HT-29 (cell line): ENCODE measurements at places on chromosomes 2 and 18. TPM values are rescaled to one million over a fixed set of nuclear protein-coding genes. Genes with fewer than 3 reads are reported as not detected.

DNA sequence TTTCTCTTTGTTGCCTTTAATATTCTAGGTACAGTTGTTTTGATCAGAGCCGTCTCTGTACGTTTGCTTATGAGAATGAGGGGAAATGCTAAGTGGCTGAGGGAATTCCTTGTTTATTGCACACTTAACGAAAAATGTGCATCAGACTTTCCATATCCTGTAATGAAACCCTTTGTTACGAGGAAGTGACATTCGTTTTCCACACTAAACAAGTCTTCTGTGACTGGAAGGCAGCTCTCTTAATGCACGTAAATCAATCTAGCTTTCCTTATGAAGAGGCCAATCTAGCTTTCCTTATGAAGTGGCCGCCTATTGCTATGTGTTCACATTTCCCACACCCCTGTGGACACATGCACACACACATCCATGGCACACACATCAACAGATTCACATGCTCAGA lies 186.2 kb downstream of the SNTG2 start:
- no peak for DNase-seq

- no peak for DNase-seq
Measured at GRCh38 chr2:186560254-186560653, 29.6 kb upstream of the ITGAV start.

DNA sequence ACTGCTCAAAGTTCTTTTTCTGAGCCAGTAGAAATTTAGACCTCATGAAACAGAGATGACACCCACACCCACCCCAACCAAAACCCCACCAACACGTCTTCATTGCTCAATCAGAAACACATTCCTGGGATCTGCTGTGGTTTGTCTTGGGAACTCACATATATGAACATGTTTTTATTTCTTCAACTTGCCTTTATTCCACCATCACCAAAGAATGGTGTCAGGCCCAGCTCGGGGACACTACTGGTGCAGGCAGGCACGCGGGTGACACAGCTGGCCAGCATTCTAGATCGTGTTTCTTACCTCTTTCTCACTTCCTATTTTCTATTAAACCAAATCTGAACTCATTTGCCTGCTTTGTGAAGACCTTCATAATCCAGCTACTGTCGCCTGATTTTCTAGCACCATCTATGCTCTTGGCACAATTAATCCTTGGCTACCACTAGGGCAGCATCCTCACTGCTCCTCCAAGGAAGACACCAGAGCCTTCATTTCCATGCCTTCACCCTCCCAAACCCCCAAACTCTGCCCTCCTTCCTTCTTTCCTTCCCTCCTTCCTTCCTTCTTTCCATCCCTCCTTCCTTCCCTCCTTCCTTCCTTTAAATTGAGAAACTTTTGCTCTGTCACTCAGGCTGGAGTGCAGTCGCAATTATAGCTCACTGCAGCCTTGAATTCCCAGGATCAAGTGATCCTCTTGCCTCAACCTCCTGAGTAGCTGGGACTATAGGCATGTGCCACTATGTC lies 157.1 kb downstream of the BCL2 start:
- no peak for DNase-seq

- DNase-seq, result no peak
Measured at GRCh38 chr2:143399631-143400069, 270.4 kb downstream of the ARHGAP15 start.

DNA sequence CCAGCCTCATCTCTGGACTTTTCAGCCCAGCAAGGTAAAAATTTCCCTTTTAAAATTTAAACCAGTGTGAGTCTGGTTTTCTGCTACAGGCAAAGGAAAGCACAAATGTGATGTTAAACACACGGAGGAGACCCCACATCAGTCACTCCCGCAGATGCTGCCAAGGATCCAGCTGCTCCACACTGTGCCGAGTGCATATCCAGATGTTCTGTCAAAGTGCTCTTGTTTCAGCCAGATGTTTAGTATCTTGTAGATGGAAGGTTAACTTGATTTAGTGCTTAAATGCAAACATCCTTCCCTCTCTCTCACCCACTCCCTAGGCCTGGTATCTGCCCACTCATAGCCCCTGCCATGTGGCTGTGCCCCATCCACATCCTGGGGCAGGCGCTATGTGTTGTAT lies 15.8 kb upstream of the ATOH8 start:
- no peak for DNase-seq

DNA sequence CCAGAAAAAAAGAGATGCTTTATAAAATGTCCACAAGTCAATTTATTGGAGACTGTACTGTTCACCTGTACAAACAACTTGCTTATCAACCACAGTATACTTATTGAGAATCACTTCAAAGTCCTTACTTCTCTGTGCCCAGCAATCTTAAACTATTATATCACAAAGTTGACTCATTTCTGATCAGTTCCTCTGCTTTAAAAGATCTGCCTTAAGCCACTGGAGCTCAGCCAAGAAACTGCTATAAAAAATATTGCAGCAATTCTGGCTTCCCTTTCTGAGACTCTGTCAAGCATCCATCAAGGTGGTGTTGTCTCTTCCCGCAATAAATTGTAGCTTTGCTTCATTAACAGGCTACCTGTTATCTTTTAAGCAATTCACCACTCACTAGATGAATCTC lies 375.2 kb upstream of the SPHKAP start:
- peak; percentile 5 for DNase-seq

GRCh38 chr2:9143264-9143815 lies 63.3 kb upstream of the ASAP2 start:
- no peak for DNase-seq

- DNase-seq, result no peak
Measured at GRCh38 chr2:173750353-173750801, 214.8 kb downstream of the SP3 start.

DNA sequence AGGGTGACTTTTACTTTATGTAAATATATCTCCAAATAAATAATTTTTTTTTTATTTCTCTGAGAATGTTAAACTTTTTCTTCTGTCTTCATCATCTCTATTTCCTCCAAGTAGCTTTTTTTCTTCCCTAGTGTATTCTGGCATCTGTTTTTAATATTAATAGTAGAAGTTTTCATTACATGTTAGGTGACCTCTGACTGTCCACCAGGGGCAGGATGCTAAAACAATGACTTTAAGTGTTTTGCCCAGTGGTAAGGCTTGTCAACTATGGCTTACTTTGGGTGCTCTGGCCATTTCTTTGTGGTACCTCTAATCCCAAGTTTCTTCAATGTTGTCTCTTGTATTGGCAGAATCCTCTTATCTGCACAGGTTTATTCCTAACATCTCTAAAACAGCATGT lies 127.1 kb downstream of the SRBD1 start:
- peak; percentile 26 for DNase-seq

DNA sequence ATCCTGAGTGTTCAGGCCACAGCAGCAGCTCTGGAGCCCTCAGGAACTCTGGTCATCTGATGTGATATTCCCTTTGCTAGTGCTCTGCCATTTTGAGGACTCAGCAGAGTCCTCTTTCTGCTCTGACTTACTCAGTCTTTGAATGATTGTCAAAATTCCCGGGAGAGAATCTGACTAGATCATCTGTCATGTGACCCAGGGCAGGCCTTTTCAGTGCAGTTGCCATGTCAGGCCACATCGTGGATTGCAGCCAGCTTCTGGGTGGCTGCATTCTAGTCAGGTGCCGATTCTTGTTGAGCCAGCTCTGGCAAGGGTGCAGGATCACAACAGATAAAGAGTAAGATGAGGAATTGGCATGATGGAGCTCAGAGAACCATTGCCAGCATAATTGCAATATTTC lies 795.6 kb downstream of the CPS1 start:
- DNase-seq, result no peak

- no peak for DNase-seq
Measured at GRCh38 chr2:201883606-201884369, 77.5 kb downstream of the CDK15 start.

- DNase-seq, result no peak
Measured at GRCh38 chr2:161379740-161380139, 36.4 kb upstream of the TBR1 start.

- DNase-seq, result no peak
Measured at GRCh38 chr2:239381709-239382134, 19.1 kb downstream of the HDAC4 start.

- no peak for DNase-seq
Measured at GRCh38 chr2:174682578-174683391, 81.5 kb downstream of the CHRNA1 start.

DNA sequence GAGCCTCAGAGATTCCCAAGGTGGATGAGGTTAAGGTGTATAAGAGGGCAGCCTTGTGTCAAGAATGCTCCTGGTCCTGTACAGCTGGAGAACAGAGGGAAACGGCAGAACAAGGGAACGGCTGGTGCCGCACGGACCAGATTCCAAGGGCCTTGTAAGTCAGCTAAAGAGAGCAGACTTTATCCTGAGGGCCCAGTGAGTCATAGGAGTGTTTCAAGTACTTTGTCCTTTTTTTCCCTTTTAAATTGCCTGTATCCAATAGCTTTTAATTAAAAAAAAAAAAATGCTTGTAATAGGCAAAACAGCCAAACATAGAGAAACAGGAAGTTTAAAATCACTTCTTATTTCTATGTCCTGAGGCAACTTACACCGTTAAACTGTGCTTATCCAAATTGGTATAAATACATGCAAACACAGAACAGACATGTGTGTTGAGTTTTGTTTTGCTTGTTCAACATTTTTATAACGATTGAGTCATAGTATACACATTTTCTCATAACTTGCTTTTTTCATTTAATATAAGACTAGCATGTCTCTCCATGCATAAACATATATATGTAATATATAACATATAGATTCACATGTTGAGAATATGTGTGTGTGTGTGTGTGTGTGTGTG lies 42.1 kb upstream of the EVA1A start:
- DNase-seq, result no peak

DNA sequence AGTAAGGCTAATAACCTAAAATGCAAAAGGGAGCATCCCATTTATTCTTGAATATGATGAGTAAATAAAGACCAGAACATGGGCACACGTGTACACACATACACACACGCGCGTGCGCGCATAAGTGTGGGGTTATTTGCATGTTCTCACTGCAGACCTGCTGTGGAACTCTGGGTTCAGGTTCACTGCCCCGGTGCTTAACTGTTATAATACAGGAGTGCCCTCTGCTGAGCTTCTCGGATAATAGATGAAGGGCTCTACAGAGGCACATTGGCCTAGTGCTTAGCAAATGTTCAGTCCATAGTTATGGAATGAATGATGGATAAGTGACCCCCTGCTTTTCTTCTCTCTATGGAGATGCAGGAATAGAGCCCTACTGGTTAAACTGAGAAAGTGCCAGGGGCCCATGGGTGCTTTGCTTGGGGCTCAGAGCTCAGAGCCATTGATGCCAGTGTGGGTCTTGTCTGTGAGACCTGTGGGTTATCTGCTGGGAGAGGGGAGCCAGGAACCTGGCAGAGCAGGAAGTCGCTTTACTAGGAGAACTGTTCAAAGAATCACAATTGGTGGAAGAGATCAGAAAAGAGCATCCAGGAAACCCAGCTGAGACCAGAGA lies 3.6 kb upstream of the ARL4C start:
- peak; percentile 65 for DNase-seq

- DNase-seq, result no peak
Measured at GRCh38 chr2:15944325-15945017, 4.1 kb downstream of the MYCN start.

GRCh38 chr2:138777996-138778395 lies 2.2 kb downstream of the NXPH2 start:
- DNase-seq, result no peak

- DNase-seq, result no peak
Measured at GRCh38 chr2:189835855-189836558, 51.8 kb downstream of the PMS1 start.

GRCh38 chr2:168363347-168364092 lies 92.6 kb upstream of the CERS6 start:
- DNase-seq, result no peak

GRCh38 chr18:26073758-26074157 lies 16.7 kb downstream of the SS18 start:
- DNase-seq, result no peak

DNA sequence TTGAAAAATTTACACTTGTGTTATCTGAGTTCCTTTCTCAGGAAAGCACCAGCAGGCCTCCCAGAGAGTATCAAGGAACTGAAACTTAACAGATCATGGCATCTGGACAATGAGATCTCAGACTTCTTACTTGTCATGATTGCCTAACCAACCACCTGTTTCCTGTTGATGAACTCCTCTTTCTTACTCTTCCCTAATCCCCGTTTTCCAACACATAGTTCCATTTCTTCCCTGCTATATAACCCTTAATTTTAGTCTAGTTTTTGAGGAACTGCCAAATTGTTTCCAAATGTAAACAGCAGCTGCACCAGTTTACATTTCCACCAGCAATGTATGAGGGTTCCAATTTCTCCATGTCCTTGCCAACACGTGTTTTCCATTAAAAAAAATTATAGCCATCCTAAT lies 6.1 kb upstream of the FAM171B start:
- no peak for DNase-seq

GRCh38 chr2:95075440-95076132 lies 46.0 kb downstream of the MRPS5 start:
- no peak for DNase-seq

GRCh38 chr18:26317398-26317797 lies 91.2 kb downstream of the TAF4B start:
- no peak for DNase-seq

DNA sequence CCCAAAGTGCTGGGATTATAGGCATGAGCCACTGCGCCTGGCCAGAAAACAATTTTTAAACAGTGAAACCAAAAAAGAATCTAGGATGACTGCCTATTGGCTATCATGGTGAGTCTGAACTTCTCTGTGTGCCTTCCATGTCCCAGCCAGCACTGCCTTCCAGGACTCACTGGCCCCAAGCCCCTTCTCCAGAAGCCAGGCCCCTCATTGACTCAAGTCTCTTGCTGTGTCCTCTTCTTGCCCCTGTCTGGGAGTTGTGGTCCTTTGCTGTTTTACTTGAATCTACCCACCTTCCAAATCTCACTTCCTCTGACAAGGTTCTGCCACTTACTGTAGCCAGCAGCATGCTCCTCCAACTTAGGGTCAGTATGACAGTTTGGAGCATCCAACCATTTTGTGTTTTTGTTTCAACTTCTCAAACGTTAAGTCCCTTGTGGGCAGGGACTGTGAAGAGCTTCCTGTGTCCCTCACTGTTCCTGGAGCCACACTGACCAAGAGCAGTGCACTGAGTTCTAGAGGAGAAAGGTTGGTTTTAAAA lies 41.7 kb downstream of the ST3GAL5 start:
- no peak for DNase-seq

GRCh38 chr2:27489498-27490397 lies at the start of gene IFT172:
Gene IFT172, minus strand, starts transcription at chr2:27489743. Its CDS starts 90 bp downstream, at chr2:27489653.
- peak; percentile 100 for DNase-seq

GRCh38 chr2:219893541-219893940 lies 266.1 kb downstream of the SLC4A3 start:
- no peak for DNase-seq

- DNase-seq, result no peak
Measured at GRCh38 chr2:170461889-170462288, 253.2 kb upstream of the SP5 start.

Gene DNAJB2
- 43.1 and 51.1 TPM in 2 replicates for total RNA-seq

Gene LYG1
- 0.08 TPM in 1 of 2 replicates, not detected in the other for total RNA-seq

Gene CDKL4
- total RNA-seq, result not detected in 2 replicates

Gene ASPRV1
- total RNA-seq, result 1.1 and 2.1 TPM in 2 replicates

Gene FER1L5
- 0.05 TPM in 1 of 2 replicates, not detected in the other for total RNA-seq

Gene PCARE
- not detected in 2 replicates for total RNA-seq

Gene LYG2
- not detected in 2 replicates for total RNA-seq

Gene SNTG2
- not detected in 2 replicates for total RNA-seq

Gene SPATA3
- not detected in 2 replicates for total RNA-seq

Gene POTEI
- total RNA-seq, result 0.05 and 0.08 TPM in 2 replicates

Gene COL4A4
- total RNA-seq, result not detected in 2 replicates

Gene PDCD1
- total RNA-seq, result not detected in 2 replicates

Gene KCNE4
- not detected in 2 replicates for total RNA-seq

Gene LOXHD1
- not detected in 2 replicates for total RNA-seq

Gene NFE2L2
- 30.8 and 30.9 TPM in 2 replicates for total RNA-seq

Gene PID1
- total RNA-seq, result not detected in 2 replicates

Gene IL1B
- total RNA-seq, result 0.13 and 0.20 TPM in 2 replicates
